ENCODE measurements at places on chromosomes 5 and 9.

GRCh38 chr5:91311168-91311696 is 71.9 kb downstream of the ARRDC3 start:
- no peak for DNase-seq

DNA sequence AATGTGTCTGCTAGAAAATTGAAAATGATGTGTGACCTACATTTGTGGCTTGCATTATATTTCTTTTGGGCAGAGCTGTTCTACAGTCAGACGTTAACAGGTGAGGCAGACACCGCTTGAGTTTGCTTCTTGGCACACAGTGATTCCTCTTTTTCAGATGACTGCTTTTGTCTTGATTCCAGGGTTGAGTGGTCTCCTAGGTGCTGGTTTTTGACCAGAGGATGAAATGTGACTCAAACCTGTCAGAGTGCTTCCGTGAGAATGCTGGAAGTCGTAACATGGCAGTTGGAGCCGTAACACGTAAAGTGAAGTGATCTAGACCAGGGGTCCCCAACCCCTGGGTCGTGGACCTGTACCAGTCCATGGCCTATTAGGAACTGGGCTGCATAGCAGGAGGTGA is 28.3 kb upstream of the NDFIP1 start:
- no peak for DNase-seq

DNA sequence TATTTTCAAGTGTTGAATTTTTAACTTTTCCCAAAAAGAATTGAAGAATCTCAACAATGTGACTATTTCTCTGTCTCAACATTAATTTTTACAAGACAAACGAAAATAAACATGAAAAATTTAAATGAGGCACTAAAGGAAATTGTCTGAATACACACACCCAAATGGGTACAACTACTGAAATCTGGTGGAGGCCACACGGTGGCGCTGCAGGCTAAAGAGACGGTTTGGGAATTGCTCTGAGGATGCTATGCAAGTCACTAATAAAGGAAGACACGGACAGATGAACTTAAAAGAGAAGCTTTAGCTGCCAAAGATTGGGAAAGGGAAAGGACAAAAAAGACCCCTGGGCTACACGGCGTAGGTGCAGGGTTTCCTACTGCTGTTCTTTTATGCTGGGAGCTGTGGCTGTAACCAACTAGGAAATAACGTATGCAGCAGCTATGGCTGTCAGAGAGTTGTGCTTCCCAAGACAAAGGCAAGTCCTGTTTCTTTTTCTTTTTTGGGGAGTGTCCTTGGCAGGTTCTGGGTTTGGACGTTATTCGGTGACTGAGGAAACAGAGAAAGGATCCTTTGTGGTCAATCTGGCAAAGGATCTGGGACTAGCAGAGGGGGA is at the start of gene PCDHB10:
PCDHB10 (plus strand) TSS at position 244 of the 616 bp plus-strand sequence; CDS start at position 444, 200 bp downstream.
- no peak for DNase-seq

DNA sequence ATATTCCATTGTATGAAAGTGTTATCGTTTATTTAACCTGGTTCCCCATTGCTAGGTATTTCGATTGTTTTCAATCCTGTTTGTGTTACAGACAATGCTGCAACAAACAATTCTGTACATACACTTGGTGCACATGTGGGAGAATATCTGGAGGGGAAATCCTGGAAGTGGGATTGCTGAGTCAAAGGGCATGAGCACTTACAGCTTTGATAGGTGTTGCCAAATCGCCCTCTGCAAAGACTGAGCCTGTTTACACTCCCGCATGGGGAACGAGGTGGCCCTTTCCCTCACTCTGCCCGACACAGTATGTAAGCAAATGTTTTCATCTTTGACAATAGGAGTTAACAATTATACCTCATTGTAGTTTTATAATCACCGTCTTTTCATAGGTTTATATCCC is 66.2 kb downstream of the PDE6A start:
- DNase-seq, result no peak

- DNase-seq, result no peak
Observed at GRCh38 chr9:94625835-94626234, 13.5 kb downstream of the FBP1 start.

DNA sequence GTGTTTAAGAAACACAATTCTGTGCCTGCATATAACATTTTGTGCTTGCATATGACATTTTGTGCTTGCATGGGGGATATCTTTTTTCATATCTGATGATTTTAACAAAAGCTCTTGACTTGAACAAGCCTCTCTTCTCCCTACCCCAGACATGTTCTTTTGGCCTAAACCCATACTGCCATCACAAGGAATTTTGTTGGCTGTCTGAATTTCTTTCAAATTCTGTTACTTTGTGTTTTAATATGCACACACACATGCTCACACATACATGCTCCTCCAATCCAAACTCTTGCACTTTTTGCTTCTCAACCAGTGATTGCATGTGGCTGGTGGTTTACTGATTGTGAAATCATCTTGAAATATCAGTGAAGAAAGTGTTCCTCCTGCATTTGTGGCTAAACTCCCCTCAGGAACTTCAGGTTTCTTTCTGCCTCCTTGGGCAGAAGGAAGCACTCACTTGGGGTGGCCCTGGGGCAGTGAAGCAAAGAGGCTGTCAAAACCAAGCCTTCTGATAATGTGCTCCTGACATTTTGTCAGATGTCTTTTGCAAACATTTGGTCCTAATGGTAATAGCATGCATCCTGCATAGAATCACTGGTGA is 377.2 kb upstream of the KLF4 start:
- DNase-seq, result no peak

DNA sequence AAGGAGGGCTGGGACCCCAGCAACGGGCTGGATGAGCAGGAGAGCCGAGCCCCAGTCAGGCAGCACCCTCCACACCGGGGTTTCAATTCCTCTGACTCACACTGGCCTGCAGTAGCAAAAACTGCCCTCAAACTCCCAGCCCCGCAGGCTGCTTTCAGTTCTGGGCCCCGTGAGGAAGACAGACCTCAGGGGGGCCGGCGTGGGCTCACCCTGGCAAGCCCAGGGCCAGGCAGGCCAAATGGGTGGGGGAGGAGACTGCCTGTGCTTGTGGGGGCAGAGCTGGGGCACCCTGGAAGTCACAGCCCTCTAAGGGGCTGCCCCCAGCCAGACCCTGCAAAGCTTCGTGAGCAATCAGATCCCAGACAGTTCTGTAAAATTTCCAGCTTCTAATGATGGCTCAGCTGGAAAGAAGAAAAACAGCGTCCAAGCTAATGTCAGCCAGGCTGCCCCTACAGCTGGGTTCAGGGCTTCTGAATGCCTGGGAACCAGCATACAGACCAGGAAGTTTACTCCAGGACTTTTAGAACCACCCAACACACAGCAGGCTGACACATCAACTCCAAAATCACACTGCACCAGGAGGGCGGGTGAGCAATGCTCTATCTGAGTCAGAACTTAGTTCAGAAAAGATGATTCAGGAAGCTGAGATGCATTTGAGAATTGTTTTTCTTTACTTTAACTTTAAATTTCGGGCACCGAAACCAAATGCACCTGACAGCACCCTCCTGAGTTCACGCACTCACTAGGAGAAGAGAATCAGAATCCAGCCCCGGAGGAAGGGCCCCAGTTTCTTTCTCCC is 34.7 kb downstream of the LPCAT1 start:
- DNase-seq, result no peak

DNA sequence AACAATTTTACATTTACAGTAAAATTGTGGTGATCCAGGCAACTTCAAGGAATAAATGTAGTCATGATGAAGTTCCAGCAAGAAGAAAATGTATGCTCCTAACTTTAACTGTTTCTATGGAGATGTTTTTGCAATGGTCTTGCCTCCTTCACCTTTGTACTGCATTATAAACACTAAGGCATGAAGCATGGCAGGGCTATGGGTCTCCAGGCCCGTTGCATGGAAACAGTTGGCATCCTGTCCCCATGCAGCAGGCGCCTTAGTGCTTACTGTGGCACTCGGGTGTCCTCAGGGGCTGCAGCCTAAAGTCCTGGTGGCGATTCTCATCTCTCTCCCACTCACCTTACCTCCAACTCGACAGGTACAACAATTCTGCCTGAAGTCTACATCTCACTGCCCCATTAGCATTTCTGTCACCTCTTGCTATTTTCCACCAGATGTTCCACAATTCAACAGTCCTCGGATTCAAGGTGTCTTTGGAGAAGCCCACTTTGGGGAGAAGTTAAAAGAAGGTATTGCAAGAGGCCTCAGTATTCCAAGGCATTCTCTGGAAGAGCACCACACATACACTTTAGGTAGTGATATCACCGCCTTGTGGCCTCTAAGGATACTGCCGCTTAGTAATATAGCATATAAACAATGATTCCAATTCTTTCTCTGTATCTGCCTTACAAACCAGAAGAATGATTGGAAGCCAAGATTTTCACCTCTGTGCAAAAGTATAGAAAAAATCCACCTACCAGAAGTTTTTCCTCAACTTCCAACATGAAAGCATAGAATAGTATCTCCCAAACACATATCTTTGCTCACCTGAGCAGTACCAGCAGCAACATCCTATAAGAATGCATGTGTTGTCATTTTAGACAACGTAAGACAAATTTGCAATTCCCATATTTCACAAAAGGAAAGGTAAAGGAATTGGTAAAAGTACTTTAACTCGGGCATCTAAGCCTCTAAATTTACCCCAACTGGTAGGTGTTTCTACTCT is 5.1 kb downstream of the LIFR start:
- DNase-seq, result no peak

DNA sequence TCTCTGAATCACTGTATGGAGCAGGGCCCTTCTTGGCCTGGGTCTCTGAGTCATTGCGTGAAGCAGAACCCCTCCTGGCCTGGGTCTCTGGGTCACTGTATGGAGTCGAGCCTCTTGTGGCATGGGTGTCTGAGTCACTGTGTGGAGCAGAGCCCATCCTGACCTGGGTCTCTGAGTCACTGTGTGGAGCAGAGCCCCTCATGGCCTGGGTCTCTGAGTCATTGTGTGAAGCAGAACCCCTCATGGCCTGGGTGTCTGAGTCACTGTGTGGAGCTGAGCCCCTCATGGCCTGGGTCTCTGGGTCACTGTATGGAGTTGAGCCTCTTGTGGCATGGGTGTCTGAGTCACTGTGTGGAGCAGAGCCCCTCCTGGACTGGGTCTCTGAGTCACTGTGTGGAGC is 94.0 kb upstream of the RAPGEF1 start:
- DNase-seq, result no peak

DNA sequence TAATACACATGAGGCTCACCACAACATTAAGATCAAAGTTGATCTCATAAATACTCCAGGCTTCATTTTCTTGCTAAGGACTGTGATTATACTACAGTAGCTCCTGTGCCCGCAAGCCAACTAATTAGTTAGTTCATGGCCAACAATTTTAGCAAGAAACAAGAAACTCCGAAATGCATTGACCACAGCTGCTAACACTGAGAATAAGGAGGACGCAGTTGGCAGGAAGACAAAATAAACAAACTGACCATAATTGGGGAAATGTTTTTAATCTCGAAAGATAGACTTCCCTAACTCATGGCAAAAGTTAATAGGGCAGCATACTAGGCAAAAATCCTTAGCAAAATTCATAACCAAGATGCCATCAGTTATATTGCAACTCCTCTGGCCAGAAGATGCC is 115.5 kb upstream of the SPEF2 start:
- DNase-seq, result no peak

DNA sequence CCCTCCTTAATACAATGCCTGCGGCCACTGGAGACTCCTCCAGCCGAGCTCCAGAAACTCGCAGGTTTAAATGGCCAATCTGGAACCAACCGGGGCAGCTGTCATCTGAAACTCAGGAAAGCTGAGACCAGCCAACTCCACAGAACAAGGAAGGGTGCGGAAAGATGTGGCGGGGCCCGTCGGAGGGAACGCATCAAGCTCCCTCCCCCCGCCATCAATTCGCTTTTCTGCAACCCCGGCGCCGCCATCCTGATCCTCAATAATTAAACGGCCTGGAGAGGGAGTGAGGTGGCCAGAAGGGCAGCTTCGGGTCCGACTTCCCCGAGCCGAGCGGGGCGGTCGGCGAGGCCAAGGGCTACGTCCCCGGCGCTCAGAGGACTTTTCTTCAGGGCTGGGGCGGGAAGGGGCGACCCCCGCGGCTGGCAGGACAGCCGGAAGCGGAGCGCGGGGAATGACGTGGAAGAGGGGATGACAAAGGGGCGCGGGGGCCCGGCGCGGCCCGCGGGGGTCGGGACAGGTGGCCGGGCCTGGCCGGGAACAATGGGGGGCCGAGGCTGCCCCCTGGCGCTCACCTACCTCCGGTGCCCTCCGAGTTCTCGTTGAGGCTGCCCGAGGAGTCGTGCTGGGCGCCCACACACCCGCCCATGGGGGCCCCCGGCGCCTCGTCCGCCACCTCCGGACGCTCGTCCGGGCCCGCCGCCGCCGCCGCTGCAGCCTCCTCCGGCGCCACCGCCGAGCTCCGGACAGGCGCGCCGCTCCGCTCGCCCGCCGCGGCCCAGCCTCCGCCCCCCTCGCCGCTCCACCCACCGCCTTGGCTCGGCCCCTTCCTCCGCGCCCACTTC is at the start of gene UBTD2:
UBTD2 (minus strand) TSS at position 745 of the 842 bp plus-strand sequence; CDS start at position 646, 99 bp downstream.
- peak; percentile 68 for DNase-seq

DNA sequence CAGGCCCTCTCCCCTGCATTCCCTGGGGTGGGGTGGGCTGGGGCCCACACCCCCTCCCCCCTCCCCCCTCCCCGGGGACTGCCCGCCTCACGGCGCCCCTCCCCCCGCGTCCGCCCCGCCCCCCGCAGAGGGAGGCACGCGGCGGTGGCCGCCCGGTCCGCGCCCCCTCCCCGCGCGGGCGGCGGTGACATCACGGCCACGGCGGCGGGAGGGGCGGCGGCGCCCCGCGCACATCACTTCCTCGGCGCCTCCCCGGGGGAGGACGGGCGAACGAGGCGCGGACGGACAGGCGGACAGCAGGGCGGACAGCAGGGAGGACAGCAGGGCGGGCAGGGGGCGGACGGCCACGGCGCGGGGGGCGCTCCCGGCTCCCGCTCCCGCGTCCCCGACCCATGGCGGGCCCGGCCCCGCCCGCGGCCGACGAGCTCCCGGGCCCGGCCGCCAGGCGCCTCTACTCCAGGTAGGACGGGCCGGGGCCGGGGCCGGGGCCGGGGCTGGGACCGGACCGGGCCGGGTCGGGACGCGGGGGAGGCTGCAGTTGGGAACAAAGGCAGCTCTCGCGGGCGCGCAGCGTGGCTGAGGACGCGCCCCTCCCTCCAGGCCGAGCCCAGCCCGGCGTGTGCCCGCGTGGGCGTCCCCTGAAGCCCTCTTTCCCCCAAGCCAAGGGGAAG is at the start of gene GPSM1:
GPSM1 (plus strand) TSS at position 236 of the 671 bp plus-strand sequence; CDS start at position 393, 157 bp downstream.
- DNase-seq, result peak; percentile 13

DNA sequence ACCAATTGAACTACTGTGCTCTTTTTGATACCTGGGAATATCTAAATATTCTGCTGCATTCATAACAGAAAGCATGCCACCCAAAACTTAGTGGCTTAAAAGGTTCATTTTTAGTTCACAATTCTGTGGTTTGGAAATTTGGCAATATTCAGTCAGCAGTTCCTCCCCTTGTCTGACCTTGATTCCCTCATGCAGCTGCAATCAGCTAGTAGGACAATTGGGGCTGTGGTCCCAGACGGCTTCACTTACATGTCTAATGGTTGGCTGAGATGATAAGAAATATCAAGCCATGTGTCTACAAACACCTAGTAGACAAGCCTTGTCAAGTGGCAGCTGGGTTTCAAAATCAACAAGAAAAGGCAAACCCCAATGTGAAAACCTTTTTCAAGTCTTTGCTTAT is 51.3 kb downstream of the ANXA1 start:
- DNase-seq, result no peak

DNA sequence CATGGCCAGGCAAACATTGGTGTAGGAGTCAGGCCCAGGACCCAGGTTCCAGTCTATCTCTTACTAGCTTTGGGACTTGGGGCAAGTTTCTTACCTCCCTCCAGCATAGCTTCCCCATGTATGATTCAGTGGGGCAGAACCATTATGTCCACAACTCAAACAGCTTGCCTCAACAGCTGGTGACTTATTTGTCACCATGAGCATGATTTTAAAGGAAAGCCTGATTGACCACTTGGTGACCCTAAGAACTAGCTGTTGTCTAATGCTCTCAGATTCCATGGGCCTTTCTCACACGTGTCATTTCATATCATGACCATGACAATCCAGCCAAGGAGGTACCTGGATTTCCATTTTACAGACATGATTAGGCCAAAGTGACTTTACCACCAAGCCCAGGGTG is 126.4 kb downstream of the TTLL11 start:
- no peak for DNase-seq

Measured in activated effector memory CD4-positive, alpha-beta T cell treated with Interleukin-2 at 50 U/mL for 16 hours (primary cell).